ENCODE measurements at places on chromosomes 7 and 10.

GRCh38 chr10:3107426-3107961 is 40.1 kb downstream of the PFKP start:
- no peak for DNase-seq

GRCh38 chr7:117095055-117095454 is 141.8 kb downstream of the ST7 start:
- DNase-seq, result no peak

DNA sequence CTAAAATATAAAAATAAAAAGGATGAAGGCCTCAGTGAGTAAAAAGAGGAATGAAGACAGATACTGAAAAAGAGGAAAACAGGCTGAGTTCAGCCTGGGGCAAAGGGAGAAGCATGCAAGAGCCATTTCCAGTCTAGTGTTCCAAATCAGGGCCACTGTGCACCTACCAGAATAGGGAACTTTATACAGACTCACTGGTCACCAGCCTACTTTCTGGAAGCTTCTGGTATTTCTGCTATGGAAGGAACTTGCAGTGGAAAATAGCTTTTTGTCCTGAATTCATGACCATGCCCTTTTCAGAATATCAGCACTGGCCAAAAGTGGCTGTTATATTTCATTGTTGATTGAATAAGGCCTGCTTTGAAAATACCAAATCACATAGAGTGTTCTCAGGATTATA is 28.8 kb downstream of the ABRAXAS2 start:
- no peak for DNase-seq

DNA sequence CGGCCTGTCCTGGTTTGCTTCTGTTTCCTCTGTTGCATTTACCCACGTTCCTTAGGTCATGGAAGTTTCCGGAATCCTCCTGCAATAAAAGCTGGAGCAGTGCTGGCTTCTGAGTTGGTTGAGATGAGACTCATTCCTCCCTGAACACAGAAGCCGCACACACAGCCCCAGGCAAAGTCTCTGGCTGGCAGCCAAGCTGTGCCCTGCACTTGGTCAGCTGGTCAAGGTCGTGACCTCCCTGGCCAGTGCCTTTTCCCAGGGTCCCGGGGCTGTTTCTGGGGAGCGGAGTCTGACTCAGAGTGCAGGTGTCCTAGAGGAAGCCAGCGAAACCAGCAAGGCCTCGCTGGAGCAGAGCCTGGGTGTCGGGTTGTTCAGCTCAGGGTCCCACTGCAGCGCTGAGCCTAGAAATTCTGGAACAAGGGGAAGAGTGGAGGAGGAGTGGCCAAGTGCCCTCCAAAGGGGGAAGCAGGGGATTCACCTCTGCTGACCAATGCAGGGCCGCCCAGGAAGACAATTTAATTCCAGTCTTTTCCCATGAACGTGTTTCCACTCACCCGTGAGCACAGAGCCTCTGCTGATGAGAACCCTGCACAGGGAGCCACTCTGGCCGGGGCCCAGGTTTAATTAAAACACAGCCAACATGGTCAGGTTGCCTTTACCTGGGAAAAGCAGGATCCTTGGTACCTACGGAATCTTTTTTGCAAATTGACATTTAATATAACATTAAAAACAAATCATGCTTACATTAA is 245.5 kb upstream of the PPP2R2D start:
- no peak for DNase-seq

- DNase-seq, result no peak
Observed at GRCh38 chr7:148967602-148968001, 60.7 kb downstream of the PDIA4 start.

DNA sequence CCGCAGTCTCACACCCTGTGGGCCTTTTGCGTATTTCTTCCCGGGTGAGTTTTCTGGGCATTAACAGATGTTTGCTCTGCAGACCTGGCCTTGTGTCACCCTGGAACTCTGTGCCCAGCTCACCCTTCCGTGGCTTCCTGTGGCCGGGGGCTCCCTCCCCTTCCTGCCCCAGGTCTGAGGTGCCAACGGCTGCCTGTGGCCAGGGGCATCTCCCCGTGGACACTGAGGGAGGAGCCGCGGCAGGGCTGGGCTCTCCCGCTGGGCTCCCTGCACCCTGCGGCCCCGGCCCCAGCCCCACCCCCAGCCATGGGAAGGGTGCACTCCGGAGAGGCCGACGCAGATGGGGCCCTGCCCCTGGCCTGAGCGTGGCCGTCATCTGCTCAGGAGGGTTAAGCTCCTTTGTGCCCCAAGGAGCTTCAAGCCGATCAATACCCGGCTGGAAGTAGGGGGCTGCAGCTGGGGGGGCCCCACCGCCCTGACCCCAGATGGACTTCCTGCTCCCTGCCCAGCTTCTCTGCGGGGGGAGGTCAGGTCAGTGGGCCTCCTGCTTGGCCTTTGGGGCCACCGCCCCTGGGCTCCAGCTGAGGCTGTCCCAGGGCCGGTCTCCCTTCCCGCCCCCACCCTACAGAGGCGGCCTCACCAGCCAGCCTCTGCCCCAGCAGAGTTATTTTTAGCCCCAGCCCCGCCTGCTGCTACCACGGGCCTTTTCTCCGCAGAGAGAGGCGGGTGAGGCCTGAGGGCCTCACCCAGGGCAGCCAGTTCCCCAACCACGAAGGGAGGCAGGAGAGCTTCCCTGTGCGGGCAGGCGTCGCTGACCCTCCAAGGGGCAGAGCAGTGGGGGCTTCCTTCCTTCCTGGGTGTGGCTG is 24.2 kb downstream of the PWWP2B start:
- peak; percentile 35 for DNase-seq

DNA sequence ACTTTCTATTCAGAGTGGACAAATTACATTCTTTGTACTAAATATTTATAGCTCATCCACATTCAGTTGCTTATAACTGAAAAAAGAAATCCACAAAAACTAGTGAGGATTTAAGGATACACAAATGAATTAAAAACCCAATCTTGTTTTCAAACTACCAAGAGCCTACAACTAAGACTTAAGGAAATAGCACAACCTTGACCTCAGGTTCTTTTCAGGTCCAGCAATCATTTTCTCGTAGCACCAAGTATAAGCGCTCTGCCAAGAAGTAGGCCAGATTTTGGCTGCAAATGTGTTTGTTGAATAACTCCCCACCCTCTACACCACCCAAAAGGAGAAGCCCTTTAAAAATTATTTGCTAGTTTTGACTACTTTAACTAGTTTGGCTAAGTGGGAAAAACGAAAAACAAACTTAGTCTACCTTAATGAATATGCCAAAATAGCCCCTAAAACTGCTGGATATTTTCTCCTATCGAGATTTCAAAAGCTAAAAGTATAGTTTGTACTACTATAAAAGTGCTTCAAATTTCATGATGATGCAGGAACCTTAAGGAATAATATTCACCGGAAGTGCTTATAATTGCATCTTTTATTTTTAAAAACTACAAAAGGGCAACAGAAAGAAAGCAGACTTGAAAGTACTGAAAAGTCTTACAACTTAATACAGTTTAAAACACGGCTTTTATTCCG is 2.7 kb upstream of the KMT2E start:
- DNase-seq, result no peak
